ENCODE measurements at places on chromosomes 2 and 18.

- no peak for DNase-seq
Measured at GRCh38 chr2:144944546-144945220, 424.8 kb upstream of the ZEB2 start.

GRCh38 chr2:183123117-183123958 is 905 bp upstream of the NUP35 start:
- no peak for DNase-seq

GRCh38 chr2:100321866-100322820 is at the start of gene LONRF2:
Gene LONRF2 (minus strand): TSS chr2:100322501. CDS start chr2:100322093, 408 bp downstream.
- DNase-seq = no peak

DNA sequence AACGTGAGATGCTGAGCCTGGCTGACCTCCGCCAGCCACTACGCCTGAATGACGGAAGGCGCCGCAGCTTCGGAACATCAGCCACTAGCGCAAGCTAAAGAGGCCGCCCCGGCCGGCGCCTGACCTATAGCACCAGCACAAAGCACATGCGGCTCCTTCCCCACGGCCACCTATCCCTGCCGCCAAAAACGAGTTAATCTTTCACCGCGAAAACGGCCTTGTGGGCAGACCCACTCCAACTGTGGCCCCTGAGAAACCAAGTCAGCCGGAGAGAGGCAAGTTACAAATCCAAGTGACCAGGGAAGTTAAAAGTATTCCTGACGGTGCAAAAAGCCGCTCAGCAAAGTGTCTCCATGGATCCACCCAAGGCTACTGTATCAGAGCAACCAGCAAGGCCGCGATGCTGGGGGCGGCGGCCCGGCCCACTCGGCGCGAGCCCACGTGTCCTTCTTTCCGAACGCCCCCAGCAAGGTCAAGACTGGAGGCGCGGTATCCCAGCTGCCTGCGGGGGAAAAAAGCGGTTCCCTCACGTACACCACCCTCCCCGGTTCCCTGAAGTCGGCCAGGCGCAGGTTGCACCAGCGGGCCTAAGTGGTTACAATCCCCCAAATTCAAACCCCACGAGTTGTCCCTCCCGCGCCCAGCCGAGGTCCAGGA is 575 bp downstream of the HSPD1 start:
- no peak for DNase-seq

DNA sequence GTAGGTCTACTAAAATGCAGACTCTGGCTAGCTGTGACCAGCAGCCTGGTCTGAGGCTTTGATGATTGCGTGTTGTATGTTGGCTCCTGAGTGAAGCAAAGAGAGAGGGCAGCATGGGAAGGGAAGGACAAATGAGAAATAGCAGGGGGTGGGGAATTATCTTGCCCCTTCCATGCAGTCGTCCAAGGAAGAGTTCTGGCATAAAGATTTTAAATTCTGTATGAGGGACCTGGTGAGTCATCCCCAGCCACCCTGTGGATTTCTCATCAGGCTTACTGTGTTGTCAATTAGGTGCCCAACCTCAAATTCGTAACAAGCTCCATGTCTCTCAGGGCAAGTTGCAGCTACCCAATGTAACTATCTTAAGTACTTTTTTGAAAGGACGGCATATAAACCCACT is 72.1 kb upstream of the NOSTRIN start:
- DNase-seq = no peak

DNA sequence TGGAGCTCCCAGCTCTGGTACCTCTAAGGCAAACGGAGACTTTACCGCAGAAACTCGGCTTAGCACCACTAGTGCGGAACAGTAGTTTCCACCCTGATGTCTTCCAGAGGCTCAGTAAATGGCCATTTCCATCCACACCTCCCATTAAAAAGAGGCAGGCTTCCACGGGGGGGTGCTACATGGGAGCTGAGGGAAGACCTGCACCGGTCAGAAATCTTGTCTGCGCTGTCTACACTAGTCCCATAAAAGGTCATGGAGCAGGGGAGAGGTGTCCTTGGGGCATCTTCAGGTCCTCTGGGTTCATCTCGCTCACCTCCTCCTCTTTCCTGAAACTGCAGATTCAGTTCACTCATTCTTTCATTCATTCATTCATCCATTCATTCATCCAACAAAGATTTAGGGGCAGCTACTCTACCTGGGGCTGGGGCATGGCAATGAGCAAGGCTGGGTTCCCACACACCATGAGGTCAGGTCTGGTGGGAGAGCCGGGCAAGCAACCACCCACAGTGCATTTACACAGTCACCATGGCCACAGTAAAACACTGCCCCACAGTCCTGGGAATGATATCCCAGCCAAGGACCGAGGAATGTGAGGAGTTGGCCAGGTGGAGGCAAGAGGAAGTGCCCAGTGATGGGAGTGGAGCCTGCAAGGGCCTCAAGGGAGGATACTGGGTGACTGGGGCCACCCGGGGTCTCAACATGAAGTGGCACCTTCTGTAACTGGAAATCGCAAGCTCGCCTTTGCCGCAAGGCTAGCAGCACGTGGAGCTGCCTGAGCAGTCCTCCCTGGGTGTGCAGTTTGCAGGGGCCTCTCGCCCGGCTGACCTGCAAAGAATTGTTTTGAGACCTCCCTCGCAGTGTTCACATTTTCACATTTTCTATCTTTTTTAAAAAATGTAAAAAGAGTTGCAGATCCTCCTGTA is 180.2 kb upstream of the RAB6C start:
- DNase-seq = no peak

GRCh38 chr2:213415093-213415492 is 130.8 kb downstream of the SPAG16 start:
- no peak for DNase-seq

DNA sequence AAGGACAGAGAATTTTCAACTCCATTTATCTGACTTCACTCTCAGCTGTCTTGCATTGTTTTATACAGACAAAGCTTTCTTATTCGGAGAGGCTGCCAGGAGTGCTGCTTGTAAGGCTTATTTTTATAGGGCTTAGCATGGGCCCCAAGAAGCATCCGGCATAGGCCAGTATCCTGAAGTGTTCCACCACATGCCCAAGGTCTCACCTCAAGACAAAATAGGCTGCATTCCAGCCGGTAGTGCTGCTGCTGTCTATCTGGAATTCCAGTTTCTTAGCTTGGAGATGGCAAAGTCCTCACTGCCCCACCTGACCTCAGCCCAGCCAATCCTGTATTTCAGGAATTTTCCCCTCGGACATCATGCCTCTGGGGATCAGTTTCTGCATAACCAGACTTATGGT is 47.6 kb upstream of the MCFD2 start:
- DNase-seq = no peak

DNA sequence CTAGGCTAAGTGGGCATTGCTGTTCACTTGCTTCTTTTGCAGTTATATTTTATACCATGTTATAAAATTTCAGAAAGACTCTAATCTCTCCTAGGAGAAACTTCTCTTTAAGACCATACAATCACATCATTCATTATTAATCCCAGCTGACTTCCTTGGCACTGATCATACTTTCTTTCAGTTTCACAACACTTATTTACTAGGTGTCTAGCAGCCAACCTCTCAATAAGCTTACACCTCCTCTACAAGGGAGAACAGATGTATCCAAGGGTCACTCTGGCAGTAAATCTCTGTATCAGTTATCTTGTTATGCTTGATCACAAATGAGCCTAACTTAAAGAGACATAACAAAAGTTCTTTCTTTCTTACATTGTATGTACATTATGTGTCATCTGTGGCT is 69.8 kb upstream of the EPB41L5 start:
- DNase-seq = no peak

GRCh38 chr2:127893494-127893893 is 7.7 kb upstream of the AMMECR1L start:
- no peak for DNase-seq

- DNase-seq = no peak
Measured at GRCh38 chr2:140023291-140023690, 1243.1 kb upstream of the NXPH2 start.

DNA sequence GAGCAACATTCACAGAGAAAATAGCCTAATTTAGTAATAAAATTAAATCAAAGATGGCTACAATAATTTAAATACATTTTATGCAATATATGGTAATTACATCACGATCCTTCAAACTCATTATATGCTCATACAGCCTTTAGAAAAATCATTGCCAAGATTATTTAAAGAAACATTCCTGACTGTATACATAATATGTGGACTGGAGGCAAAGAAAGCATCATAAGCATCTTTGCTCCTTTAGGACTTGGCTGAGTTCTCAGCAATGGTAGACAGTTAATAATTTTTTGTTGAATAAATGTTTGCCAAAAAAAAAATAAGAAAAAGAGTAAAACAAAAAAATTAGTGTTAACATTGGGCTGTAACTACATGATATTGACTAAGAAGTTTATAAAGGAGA is 26.9 kb downstream of the NCKAP5 start:
- DNase-seq = no peak

GRCh38 chr18:76844742-76845477 is 22.6 kb downstream of the ZNF236 start:
- no peak for DNase-seq

Data from stimulated activated CD8-positive, alpha-beta memory T cell treated with anti-CD3 and anti-CD28 coated beads, Interleukin-7, amount 100 ng/mL, for 48 hours (primary cell).